Glutamatergic neuron (in vitro differentiated cells): ENCODE measurements at places on chromosomes 6 and 20.
A peak's percentile ranks its signal among the peaks of the same experiment; 100 is the strongest.

GRCh38 chr6:38262026-38262425, 377.7 kb downstream of the BTBD9 start:
- DNase-seq = no peak

DNA sequence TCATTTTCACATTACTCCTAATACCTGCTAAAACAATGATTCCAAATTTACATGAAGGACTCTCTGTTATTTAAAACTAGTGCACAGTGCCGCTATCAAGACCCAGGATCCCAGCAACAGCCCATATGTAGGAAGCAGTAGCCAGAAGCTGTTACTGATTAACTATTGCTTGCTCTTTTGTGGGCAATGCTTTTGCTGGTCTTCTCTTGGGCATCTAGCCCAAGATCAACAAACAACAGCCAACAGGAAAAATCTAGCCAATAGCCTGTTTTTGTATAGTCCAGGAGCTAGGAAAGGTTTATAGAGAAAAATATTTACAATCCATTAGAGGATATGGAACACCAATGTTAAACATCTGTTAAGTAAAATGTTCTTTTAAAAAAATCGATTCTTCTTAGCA, 22.1 kb upstream of the TENT5A start:
- no peak for DNase-seq

DNA sequence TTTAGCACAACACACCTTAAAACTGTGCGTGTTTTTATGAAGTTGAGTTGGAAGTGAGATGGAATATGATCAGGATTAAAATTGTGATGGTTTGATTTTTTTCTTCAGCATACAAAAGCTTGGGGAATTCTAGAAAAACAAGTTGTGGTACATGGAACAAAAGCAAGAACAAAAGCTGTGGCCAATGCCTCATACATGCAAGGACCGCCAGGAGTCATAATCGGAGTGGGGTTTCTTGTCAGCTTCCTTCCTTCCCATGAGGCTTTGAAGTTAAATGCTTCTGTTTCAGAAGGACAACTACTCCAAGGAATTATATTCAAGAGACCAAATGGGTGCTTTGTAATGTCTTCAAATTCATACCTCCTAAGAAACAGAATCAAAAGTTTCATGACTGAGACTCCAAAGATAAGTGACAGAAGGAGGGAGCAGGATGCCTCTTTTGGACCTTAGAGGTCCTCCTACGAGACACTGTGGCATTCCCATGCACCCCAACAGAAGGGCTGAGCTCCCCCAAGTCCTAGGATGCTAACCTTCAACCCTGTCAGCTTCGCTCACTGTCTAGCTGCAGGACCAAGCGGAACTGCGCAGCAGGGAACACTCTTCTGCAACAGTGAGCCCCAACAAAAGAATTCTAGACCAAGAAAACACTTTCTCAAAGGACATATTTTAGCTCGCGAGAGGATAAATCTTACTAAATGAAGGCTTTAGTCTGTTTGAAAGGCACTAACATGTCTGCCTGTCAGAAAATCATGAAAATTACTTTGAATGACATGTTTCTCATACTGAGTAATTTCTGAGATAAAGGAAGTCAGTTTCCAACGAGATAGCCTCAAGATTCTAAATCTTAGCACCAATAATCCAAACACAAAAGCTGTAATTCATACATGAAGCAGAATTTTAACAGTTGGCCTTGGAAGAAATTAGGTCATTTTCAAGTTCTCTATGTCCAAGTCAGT, 108.5 kb upstream of the NHSL1 start:
- DNase-seq = no peak

DNA sequence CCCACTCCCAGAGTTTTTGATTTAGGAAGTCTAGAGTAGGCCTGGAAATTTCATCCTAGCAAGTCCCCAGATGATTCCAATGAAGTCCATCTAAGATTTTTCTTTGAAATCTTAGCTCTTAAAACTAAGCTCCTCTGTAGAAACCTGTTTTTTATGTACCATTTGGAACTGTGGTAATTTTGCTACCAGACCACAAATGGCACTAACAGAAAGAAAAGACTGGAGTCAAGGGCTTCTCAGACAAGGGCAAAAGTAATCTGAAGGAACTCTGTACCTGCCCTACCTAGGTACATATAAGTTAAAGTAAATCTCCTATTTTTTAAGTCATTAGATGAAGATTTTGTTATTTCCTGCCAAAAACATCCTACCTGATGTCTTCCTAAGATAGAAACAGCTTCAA, 155.0 kb upstream of the HTR1E start:
- DNase-seq = no peak

DNA sequence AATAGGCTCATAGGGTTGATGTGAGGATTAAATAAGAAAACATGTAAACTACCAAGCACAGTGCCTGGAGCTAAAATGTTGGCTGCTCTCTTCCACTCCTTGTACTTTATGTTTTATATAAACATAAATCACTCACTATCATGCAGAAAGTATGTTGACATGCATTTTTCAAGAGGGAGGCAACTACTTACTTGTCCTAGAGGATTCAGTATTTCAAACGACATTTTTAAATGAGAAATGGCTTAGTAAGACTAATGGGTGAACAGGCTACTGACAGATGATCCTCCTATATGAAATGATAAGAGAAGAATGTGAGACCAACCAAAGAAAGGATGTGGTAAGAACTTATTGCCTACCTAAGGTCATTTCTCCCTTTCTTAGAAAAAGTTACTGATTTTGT, 21.0 kb downstream of the LATS1 start:
- DNase-seq = no peak

- DNase-seq = no peak
These were observed 4.0 kb downstream of the DCDC2 start for GRCh38 chr6:24353861-24354260.

GRCh38 chr6:110517601-110518281, 41.3 kb upstream of the SLC22A16 start:
- no peak for DNase-seq

DNA sequence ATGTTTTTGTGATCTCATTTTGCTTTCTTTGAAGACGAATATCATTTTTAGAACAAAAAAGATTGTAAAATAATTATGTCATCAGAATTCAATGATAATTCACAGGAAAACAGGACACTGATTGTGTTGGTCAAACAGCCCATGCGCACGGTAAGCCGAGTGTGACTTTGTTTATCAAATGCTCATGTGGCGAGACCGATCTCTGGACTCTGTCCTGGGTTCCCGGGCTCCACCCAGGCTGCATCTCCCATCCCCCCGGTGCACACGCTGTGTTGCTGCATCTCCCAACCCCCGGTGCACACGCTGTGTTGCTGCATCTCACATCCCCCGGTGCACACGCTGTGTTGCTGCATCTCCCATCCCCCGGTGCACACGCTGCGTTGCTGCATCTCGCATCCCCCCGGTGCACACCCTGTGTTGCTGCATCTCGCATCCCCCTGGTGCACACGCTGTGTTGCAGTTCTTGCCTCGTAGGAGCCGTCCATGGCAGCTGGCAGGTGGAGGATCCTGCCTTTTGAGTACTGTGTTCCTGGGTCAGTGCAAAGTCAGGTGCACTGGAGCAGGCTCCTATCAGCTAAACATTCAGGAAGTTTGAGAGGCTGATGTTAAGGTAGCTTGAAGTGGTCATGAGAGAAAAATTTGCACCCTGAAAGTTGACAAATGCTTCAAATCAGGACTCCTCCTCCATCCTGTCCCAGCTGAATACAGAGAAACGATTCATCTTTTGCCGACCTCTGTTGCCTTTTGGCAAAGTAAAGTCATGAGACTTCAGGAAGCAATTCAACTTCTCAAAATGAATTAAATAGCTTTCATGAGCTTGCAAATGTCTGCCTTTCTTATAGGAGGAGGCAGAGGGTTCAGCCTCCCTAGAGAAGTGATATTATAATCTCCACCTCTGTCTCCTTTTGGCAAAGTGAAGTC, 77.1 kb upstream of the FRMD1 start:
- DNase-seq = no peak

GRCh38 chr6:122799916-122800686, 11.0 kb downstream of the SMPDL3A start:
- DNase-seq = no peak

GRCh38 chr6:100126790-100127484, 132.9 kb upstream of the MCHR2 start:
- no peak for DNase-seq

DNA sequence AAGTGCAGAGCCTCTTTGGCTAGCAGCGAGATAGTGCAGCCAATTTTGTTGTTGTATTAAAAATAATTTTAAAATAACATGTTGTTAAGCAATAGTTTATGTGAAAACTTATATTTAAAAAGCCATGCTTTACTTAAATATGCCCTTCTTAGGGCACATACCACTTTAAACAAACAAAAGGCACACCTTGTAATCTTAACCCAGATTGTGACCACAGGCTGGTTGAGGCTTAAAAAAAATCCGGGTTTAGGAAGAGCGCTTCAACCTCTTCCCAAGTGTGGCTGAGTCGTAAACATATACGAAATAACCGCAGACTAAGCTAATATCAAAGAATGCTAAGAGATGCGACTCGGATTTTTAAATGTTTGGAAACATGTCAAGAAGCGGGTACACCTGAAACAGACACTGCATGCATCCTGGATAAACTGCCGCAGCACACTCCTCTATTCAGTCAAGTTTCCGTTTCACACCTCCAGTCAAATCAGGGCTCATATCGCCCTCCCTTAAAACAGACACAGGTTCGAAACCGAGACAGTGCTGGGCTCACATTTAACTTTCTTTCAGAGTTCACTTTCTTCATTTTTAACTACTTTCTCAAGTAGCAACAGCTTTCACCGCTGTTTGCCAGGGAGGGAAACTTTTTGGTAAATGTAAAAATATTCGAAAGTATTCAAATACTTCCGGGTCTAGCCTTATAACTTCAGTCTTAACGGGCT, 1.5 kb downstream of the DEK start:
- DNase-seq = no peak

- no peak for DNase-seq
These were observed 396.2 kb downstream of the EPM2A start for GRCh38 chr6:145339089-145339488.

- no peak for DNase-seq
These were observed 50.6 kb upstream of the IFNGR1 start for GRCh38 chr6:137269803-137270202.

DNA sequence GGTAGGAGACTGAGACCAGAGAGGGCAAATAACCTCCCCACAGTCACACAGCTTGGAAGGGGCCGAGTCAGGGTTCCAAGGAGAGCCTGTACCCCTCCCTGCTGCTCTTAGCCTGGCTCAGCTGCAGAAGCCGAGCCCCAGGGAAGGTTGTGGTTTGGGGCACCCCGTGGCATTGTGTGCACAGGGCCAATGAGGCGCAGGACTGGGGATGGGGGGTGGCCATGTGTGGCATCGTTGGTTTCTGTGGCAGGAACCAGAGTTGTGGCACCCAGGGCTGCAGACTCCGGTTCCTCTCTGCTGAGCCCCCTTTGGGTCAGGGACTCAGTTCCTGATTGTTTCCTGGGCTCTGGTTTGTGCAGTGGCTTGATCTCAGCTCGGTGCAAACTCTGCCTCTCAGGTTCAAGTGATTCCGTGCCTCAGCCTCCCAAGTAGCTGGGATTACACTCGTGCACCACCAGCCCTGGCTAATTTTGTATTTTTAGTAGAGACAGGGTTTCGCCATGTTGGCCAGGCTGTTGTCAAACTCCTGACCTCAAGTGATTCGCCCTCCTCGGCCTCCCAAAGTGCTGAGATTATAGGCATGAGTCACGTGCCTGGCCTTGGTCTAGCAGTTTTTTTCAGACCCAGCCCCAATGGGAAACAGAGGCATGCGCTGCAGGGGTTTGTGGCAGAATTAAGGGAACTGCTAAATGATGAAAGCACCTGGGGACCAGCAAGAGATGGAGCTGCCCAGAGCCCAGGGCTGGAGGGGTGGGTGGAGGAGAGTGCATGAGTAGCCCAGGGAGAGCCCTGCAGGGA, 221.0 kb upstream of the SULF2 start:
- DNase-seq = no peak

GRCh38 chr20:64058536-64058935, 4.5 kb upstream of the TCEA2 start:
- no peak for DNase-seq

GRCh38 chr6:150528648-150529285, 70.9 kb upstream of the PLEKHG1 start:
- peak; percentile 33 for DNase-seq

DNA sequence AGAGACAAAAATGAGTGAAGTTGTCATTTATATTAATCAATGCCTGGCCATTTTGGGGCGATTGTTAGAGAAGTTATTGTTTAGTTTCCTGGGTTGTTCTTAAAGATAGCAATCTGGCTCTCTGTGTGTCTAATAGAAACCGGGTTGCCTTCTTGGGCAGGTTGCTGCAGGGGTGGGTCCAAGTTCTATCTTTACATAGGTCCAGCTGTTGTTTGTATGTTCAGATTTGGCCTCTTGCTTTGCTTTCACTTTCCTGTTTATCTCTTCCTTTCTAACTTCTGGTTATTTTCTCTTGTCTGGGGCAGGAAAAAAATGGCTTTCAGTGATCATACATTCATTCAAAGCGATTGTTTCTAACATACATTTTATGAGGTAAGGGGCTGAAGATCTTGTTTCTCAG, 128.4 kb upstream of the NOX3 start:
- DNase-seq = no peak

DNA sequence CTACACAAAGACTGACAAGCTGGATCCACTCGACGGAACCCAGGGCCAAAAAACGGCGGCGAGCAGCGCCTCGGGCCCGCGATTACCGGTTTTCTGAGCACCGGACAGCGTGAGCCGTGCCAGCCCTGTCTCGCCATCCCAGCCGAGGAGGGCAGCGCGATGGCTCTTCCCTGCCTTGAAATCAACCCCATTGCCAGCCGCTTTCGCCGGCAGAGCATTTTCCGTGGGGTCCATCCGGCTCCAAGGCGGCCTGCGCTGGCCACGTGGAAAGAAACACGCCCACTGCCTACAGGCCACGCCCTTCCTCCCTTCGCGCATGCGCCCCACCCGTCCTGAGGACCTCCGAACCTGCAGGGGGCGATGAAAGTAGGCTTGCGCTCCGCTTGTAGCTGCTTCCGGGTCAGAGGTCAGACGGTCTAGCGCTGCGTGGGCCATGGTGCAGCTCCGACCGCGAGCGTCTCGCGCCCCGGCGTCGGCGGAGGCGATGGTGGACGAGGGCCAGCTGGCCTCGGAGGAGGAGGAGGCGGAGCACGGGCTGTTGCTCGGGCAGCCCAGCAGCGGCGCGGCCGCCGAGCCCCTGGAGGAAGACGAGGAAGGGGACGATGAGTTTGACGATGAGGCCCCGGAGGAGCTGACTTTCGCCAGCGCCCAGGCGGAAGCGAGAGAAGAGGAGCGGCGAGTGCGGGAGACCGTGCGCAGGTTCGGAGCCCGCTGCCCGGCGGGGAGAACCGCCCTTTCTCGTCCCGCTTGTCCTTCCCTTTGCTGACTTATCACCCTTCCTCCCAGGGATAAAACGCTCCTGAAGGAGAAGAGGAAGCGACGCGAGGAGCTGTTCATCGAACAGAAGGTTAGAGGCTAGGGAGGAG, at the start of gene NOL7:
TSS of gene NOL7 (plus strand) at position 410 of the 866 bp plus-strand sequence. CDS start at position 434, 24 bp downstream.
- peak; percentile 98 for DNase-seq
